ENCODE measurements at places on chromosomes 5 and 9. TPM values are rescaled to one million over a fixed set of nuclear protein-coding genes. Genes with fewer than 3 reads are reported as not detected.
A peak's percentile ranks its signal among the peaks of the same experiment; 100 is the strongest.

GRCh38 chr5:126044931-126045565 is 378.2 kb upstream of the GRAMD2B start:
- no peak for DNase-seq
- peaks cover 3% of the 10 kb centered on the region for H3K4me1 ChIP-seq
- H3K4me3 ChIP-seq, result no peak overlapping the region
- H3K36me3 ChIP-seq, result no peaks in the 10 kb centered on the region
- no peaks in the 10 kb centered on the region for H3K27me3 ChIP-seq

DNA sequence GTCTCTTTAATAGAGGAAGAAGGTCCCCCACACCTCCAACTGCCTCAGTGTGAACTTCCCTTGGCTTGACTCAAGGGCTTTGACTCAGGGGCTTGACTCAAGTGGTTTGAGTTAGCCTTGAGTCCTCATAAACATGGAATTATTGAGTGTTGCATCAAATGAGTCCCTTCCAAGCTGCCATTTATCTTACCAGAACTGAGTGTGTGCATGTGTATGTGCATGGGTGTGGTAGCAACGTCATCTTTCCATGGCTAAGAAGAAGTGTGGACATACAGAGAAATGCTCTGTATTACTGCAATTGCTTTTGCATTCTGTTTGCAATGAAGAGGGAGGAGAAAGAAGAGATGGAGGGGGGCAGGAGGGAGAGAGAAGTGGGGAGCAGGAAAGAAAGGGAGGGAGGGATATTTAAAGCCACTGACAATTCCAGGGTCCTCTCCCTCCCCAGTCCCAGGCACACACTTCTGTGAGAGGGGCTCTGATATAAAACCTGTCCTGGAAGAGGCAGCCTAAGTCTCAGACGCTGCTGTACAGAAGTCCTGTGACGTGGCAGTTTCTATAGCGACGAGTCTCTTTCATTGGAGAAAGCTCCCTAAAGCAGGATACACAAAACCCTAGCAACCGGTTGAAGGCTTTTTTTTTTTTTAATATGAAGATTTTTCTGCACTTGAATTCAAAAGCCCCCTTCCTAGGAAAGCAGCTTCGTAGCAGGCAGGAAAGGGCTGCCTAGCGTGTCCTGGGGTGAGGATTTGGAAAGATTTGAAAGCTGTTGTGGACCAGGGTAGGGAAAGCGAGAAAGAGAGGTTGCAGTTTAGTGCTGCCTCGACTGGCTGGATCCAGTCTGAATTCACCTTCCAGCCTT is 93.3 kb upstream of the MAP1B start:
- peaks cover 11% of the 10 kb centered on the region for H3K4me1 ChIP-seq
- H3K27me3 ChIP-seq, result no peaks in the 10 kb centered on the region

GRCh38 chr5:1735320-1735970 is 64.2 kb downstream of the MRPL36 start:
- no peaks in the 10 kb centered on the region for H3K36me3 ChIP-seq
- no peaks in the 10 kb centered on the region for H3K27me3 ChIP-seq
- no peaks in the 10 kb centered on the region for H3K4me1 ChIP-seq
- peak; percentile 39 for DNase-seq

GRCh38 chr5:167479779-167480178 is 811.7 kb upstream of the WWC1 start:
- no peaks in the 10 kb centered on the region for H3K27me3 ChIP-seq
- no peak overlapping the region for H3K27ac ChIP-seq
- no peak overlapping the region for H3K4me3 ChIP-seq
- no peaks in the 10 kb centered on the region for H3K36me3 ChIP-seq
- no peak for DNase-seq

GRCh38 chr5:1745796-1746370 is 53.8 kb downstream of the MRPL36 start:
- no peaks in the 10 kb centered on the region for H3K36me3 ChIP-seq
- H3K27me3 ChIP-seq, result no peaks in the 10 kb centered on the region
- H3K4me3 ChIP-seq, result no peak overlapping the region
- H3K27ac ChIP-seq, result no peak overlapping the region
- DNase-seq, result peak; percentile 33
- no peaks in the 10 kb centered on the region for H3K4me1 ChIP-seq

GRCh38 chr5:107968998-107969397 is 298.3 kb upstream of the EFNA5 start:
- no peaks in the 10 kb centered on the region for H3K36me3 ChIP-seq
- no peaks in the 10 kb centered on the region for H3K27me3 ChIP-seq
- H3K27ac ChIP-seq, result no peak overlapping the region
- H3K4me1 ChIP-seq, result no peaks in the 10 kb centered on the region
- DNase-seq, result no peak

- no peak overlapping the region for H3K27ac ChIP-seq
- no peaks in the 10 kb centered on the region for H3K27me3 ChIP-seq
- H3K36me3 ChIP-seq, result no peaks in the 10 kb centered on the region
- H3K4me1 ChIP-seq, result no peaks in the 10 kb centered on the region
Measured at GRCh38 chr9:113634596-113635515, 171.3 kb downstream of the RGS3 start.

- DNase-seq, result no peak
- no peak overlapping the region for H3K27ac ChIP-seq
- H3K36me3 ChIP-seq, result no peaks in the 10 kb centered on the region
- H3K4me3 ChIP-seq, result no peak overlapping the region
- H3K4me1 ChIP-seq, result no peaks in the 10 kb centered on the region
Measured at GRCh38 chr9:5863092-5863746, 27.5 kb upstream of the MLANA start.

- no peaks in the 10 kb centered on the region for H3K36me3 ChIP-seq
- no peak overlapping the region for H3K27ac ChIP-seq
- H3K4me1 ChIP-seq, result no peaks in the 10 kb centered on the region
- no peak for DNase-seq
- no peak overlapping the region for H3K4me3 ChIP-seq
Measured at GRCh38 chr5:52300703-52301372, 486.9 kb upstream of the ITGA1 start.

GRCh38 chr5:65050140-65050539 is 281.4 kb downstream of the CWC27 start:
- H3K4me1 ChIP-seq, result no peaks in the 10 kb centered on the region
- H3K27me3 ChIP-seq, result no peaks in the 10 kb centered on the region
- no peaks in the 10 kb centered on the region for H3K36me3 ChIP-seq
- H3K4me3 ChIP-seq, result no peak overlapping the region
- no peak overlapping the region for H3K27ac ChIP-seq

The HAPLN1 gene
- total RNA-seq, result 1.3 TPM

- no peak for DNase-seq
- no peaks in the 10 kb centered on the region for H3K4me1 ChIP-seq
- no peak overlapping the region for H3K27ac ChIP-seq
- H3K27me3 ChIP-seq, result no peaks in the 10 kb centered on the region
- H3K4me3 ChIP-seq, result no peak overlapping the region
Measured at GRCh38 chr5:96339862-96340261, 93.2 kb downstream of the PCSK1 start.

DNA sequence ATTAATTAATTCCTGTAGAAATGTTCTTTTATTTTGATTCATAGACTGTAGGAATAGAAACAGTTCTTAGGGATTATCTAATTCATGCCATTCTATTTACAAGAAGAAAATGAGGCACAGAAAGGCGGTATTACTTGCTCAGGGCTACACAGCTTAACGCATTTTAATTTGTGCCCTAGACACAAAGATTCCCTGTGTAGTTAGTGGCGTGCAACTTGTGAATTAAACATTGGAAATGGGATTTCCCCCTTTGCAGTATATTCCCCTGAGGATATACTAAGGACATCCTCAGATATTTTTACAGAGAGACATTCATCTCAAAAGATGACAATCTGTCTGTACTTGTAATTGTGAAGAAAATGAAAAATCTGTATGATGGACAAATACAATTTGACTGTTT is 108.1 kb downstream of the SGCD start:
- H3K4me1 ChIP-seq, result no peaks in the 10 kb centered on the region
- no peak for DNase-seq
- H3K27me3 ChIP-seq, result no peaks in the 10 kb centered on the region
- H3K4me3 ChIP-seq, result no peak overlapping the region
- H3K27ac ChIP-seq, result no peak overlapping the region
- no peaks in the 10 kb centered on the region for H3K36me3 ChIP-seq

- DNase-seq, result no peak
- no peak overlapping the region for H3K27ac ChIP-seq
- H3K4me1 ChIP-seq, result no peaks in the 10 kb centered on the region
- H3K4me3 ChIP-seq, result no peak overlapping the region
Measured at GRCh38 chr9:7320139-7320538, 479.4 kb downstream of the DMAC1 start.

The CAMK4 gene
- total RNA-seq, result 8.3 TPM

The SPAG8 gene
- total RNA-seq, result 0.37 TPM

The LSM11 gene
- total RNA-seq, result 3.9 TPM

DNA sequence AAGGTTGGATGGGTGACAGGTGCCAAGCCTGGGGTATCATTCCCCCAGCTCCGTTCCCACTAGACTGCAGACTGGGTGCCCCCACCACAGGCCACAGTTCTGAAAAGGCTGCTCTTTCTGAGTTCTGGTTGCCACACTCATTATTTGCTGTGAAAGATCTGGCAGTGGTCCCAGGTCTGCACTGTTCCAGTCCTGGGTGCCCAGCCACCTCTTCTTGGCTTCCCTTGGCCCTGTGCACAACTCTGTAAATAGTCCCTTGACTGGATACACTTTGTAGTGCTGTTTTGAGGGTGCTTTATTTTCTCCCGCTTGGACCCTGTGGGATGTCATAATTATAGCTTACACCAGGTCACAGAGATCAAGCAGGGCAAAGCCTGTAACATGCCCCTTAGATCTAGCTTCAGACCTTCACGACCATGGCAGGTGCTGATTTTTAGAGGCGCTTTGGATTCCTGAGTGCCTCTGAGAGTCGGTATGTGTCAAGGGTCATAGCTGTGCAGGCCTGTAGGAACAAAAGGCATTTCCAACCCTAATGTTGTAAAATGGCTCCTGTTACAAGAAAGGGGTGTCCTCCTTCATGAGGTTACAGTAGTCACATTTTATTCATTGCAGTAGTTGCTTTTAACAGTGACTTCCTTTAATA is 344.9 kb downstream of the ICE1 start:
- no peak for DNase-seq
- no peaks in the 10 kb centered on the region for H3K4me1 ChIP-seq
- H3K27me3 ChIP-seq, result no peaks in the 10 kb centered on the region
- no peaks in the 10 kb centered on the region for H3K36me3 ChIP-seq

The MOCS2 gene
- total RNA-seq, result 15.5 TPM

GRCh38 chr5:73215891-73216610 is 43.1 kb downstream of the TMEM174 start:
- H3K27ac ChIP-seq, result no peak overlapping the region
- DNase-seq, result no peak
- no peaks in the 10 kb centered on the region for H3K36me3 ChIP-seq
- peaks cover 39% of the 10 kb centered on the region for H3K27me3 ChIP-seq

DNA sequence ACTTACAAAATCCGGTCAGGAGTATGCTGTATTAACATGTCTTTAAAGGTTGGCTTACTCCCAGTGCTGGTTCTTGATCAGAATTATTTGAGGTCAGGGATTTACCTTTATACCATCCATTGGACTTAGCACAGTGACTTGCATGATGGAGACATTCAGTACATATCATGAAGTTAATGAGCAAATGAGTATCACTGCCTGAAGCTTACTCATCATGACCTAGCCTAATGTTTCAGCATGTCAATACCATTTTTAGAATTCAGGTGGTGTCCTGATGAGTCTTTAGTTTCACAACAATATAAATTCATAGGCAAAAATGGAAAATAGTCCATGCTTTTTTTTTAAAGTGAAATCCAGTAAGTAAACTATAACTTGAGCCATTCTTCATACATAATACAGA is 226.0 kb upstream of the C9orf72 start:
- H3K4me1 ChIP-seq, result no peaks in the 10 kb centered on the region
- H3K36me3 ChIP-seq, result no peaks in the 10 kb centered on the region
- no peak for DNase-seq

GRCh38 chr9:21852754-21853153 is 50.3 kb downstream of the MTAP start:
- no peaks in the 10 kb centered on the region for H3K4me1 ChIP-seq
- DNase-seq, result no peak
- no peak overlapping the region for H3K4me3 ChIP-seq
- H3K27me3 ChIP-seq, result no peaks in the 10 kb centered on the region
- H3K27ac ChIP-seq, result no peak overlapping the region
- H3K36me3 ChIP-seq, result peaks cover 9% of the 10 kb centered on the region

The HSD17B4 gene
- 369 TPM for total RNA-seq

GRCh38 chr5:4735261-4735660 is 404.9 kb upstream of the ADAMTS16 start:
- no peak overlapping the region for H3K4me3 ChIP-seq
- H3K27me3 ChIP-seq, result no peaks in the 10 kb centered on the region
- no peaks in the 10 kb centered on the region for H3K4me1 ChIP-seq

The SAXO1 gene
- total RNA-seq, result not detected

The FGF10 gene
- 0.54 TPM for total RNA-seq

DNA sequence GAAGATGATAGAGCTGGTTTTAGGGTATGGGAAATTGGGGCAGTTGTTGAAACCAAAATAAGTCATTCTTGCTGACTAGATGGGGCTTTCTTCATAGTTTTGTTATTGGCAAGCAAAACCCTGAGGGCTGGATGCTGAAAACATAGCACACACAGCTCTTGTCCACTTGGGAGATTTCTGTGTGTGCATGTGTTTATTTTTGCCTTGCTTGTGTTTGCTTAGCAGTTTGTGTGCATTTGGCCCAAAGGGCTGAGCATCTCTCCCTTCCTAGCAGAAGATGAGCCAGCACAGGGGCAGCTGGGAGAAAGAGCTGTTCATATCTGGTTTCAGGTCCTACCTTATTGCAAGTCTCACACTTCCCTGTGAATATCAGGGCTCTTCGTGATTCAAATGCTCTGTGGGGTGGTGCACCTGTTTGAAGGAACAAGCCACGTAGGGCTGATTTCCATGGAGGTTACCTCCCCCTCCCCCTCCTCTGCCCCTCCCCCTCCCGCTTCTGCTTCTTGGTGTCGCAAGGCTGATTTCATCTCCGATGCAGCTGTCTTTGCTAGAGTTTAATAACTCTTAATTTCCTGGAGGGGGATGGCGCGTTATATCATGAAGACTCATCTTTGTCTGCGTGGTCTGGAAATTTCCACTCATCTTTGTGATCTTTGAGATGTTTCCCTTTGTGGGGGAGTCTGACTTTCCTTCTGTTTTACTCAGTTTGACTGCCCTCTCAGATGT is 296.5 kb downstream of the ARHGAP26 start:
- DNase-seq, result no peak
- H3K4me3 ChIP-seq, result no peak overlapping the region
- no peaks in the 10 kb centered on the region for H3K27me3 ChIP-seq
- H3K4me1 ChIP-seq, result no peaks in the 10 kb centered on the region
- H3K27ac ChIP-seq, result no peak overlapping the region
- H3K36me3 ChIP-seq, result peaks cover 8% of the 10 kb centered on the region

DNA sequence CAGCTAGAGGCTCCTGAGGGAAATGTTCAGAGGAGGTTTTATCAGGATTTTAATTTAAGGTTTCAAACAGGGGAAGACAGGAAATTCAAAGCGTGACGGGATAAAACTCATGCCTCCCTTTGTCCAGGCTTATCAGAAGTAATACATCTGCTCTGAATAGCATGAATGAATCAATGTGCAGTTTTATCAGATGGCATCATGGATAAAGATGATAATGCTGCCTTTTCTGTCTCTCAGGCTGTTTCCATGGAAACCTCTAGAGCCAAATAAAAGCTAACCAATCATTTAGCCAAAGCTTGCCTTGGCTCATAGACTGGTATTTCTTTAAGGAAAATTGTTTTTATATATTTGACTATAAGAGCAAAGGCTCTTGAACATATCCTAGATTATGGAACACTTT is 16.4 kb downstream of the MFAP3 start:
- H3K4me1 ChIP-seq, result peaks cover 2% of the 10 kb centered on the region
- no peaks in the 10 kb centered on the region for H3K36me3 ChIP-seq
- no peak overlapping the region for H3K4me3 ChIP-seq
- DNase-seq, result no peak

The C8G gene
- not detected for total RNA-seq

Data from H1 (cell line).